ENCODE measurements at places on chromosomes 5 and 9.

DNA sequence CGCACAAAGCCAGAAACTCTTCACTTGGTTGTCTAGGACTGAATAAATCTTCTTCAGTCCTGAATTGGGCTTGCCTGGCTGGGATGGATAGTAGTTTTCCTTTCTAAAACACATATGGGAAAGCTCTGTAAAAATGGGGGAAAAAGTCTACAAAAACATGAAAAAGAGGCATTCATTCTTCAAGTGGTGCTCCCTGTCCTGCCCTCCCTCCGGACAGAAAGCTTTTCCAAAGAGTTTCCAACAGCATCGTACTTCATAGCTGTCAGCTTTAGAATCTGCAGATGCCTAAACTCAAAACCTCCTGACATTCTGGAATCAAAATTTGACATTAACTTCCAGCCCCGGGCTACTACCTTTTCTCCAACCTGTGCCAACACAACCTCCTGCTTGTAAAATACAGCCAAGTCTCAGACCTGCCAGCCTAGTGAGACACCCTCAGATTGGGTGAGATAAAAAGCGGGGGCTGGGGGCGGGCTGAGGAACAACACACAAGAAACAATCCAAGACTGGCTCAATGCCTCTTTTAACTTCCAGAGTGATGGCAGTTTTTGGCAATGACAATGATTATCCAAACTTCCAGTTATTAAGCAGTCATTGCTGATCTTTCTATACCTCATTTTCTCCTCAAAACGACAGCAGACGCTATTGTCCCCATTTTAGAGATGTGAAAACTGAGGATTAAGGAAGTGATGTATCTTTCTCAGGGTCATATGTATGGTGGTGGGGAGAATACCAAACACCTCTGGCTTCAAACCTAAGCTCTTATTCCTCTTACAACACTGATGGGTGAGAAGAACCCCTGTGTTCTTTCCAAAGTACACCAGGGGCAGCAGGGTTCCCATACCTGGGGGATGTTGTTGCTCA, 1.3 kb downstream of the TNC start:
- no peak for DNase-seq

GRCh38 chr5:1853531-1853930, 29.2 kb downstream of the IRX4 start:
- no peak for DNase-seq

DNA sequence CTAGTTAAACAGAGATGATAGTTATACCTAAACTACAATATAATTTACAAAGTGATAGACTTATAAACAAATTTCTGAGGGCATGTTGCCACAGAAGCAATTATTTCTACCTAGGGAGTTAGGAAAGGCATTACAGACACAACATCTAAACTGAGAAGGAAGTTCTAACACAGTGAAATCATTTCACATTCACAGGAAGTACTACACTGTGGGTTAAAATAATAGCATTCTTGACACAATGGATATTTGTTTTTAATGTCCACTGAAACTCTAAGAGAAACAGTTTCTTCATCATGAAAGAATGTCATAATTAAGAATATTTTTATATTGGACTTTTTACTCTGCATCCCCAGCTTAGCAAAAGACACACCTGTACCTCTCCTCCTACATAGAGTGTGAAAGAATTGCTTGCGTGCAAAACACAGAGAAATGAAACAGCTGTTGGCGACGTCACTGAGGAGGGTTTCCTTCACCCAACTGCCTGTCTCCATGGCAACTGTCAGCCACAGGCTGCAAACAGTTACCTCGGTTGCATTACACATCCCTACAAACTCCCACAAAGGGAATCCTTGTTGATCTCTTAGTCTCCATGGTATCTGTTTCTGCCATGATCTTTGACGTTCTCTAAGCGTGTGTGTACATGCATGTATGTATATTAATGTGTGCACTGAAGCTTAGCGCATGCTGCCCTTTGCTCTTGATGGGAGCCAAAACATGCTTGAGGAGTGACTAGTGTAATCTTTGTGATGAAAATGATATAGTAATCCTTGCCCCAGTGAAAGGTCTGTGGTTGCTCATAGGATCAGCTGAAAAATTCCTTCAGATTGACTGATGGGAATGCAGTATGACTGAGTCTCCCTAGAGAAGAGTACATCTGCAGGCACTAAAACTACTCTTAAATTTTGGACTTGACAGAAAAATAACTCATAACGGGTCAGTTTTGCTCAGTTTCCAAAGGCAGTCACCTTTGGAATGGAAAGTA, 168.5 kb downstream of the ACTL7B start:
- DNase-seq = no peak

GRCh38 chr5:122805481-122805880, 30.6 kb downstream of the SNX2 start:
- DNase-seq = no peak

- DNase-seq = no peak
These were observed at the start of gene CD180 for GRCh38 chr5:67196537-67197059. CD180 (minus strand) TSS chr5:67196799; CDS start chr5:67196641, 158 bp downstream.

GRCh38 chr5:178431063-178431781, 159.0 kb downstream of the COL23A1 start:
- DNase-seq = no peak

- peak; percentile 59 for DNase-seq
These were observed 93.9 kb downstream of the GRIA1 start for GRCh38 chr5:153584126-153584959.

DNA sequence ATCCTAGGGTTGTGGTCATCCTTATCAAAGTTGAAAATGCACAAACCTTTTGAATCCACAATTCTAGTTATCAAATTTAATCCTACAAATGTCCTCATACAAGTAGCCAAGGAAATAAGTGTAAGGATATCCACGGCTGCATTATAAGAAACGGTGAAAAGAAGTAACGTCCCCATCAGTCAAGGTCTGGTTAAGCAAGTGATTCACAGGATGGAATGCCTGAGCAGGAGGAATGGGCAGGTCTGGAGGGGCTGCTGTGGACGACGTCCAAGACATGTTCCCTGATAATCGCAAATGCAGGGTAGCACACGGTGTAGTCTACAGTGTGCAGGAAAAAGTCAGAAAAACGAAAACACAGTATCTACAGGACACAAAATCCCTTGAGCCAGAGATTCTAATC, 118.6 kb downstream of the ADAMTS2 start:
- DNase-seq = no peak

DNA sequence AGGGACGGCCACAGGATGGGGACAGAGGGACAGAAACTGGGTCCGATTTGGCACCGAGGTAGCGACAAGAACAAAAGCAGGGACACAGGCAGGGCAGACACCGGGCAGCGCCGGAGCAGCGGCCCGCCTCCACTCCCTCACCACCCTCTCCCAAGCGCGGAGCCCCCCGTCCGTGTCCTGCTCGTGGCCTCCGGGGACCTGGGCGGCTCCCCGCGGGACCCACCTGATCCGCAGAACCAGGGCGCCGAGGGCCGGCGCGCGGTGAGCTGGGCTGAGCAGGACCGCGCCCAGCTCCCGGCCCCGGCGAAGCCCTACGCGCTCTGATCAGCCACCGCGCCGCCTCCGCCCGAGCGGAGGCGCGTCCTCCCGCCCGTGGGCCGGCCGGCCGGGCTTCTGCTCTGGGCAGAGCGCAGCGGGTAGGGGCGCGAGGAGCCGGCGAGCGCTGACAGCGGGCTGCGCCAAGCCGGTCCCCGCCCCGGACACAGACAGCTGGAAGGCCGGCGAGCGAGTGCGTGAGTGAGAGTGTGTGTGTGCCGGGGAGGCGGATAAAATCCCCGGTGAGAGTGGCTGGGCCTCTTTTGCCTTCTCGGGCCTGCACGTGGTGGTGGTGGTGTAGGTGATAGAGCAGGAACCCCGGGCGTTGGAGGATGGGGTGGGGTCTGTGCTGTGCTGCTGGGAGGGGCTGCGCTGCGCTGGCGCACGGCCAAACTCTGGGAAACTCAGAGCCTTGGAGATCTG, at the start of gene GGTA1:
TSS of gene GGTA1 (minus strand) at position 418 of the 738 bp plus-strand sequence. CDS start 31,922 bp downstream, outside the sequence.
- DNase-seq = no peak

GRCh38 chr5:126448720-126449119, 25.5 kb downstream of the GRAMD2B start:
- no peak for DNase-seq

DNA sequence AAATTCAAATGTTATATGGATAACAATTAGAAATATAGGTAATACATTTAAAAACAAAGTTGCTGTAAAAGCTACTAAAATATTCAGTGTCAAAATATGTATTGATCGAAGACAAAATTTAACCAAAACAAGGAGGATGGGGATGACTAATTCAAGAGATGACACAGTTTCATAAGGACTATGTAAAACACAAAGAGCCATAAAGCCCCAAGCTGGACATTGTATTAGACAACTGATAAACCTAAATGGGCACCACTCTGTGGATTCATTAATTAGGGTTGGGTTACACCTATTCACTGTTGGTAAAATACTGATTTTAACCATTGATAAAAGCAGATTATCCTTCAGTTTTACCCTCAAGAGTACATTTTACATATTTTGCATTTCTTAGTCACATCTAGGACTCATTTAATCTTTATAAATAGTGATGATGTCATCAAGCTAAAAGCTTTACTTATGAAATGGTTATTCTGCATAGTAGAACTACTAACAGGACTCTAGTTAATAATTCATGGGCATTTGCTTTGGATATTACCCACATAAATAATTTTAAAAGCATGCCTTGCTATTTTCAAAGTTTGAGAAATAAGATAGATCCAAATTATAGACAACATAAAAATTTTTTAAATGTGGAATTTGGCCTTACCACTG, 13.7 kb downstream of the TUT7 start:
- DNase-seq = no peak

GRCh38 chr5:33711094-33711679, 180.6 kb downstream of the ADAMTS12 start:
- DNase-seq = no peak

All from AG09319 (cell line).